ENCODE measurements at places on chromosomes 7 and 10.

- DNase-seq: no peak
Measured at GRCh38 chr7:106339513-106340246, 54.9 kb upstream of the NAMPT start.

- DNase-seq: no peak
Measured at GRCh38 chr10:87593702-87594101, 66.0 kb upstream of the PAPSS2 start.

GRCh38 chr10:63210611-63211196 is 77.6 kb downstream of the NRBF2 start:
- no peak for DNase-seq

DNA sequence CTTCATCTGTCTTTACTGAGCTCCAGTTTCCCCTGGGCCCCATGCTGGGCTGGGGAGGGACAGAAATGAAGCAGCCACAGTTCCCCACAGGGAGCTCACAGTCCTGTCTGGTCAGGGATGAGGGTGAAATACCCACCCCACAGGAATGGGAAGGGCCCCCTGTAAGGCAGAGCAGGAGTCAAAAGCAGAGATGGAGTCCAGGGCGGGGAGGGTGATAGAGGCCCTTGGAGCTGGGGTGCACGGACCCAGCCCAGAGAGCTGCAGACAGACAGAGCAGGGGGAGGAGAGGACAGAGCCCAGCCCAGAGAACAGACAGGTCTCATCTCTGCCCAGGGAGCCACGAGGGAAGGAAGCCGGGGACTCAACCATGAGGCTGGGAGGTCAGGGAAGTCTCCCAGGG is 34.9 kb upstream of the ZNF488 start:
- no peak for DNase-seq

- no peak for DNase-seq
Measured at GRCh38 chr10:124949543-124949942, 7.6 kb downstream of the ZRANB1 start.

DNA sequence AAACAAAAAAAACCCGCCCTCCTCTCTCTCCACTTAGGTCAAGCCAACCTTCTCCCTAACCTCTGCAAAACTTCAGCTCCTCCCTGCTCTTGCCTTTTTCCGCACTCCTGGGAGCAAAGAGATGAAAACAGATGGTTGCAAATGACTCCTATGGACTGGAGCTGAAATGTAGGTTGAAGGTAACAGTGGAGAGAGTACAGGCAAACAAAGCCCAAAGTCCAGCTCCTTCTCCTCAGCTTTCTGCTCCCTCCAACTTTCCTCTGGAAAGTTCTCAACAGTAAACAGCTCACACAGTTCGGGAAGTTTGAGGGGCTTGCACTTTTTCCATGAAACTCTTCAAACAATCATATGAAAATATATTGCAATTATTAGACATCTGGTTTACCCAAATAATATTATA is 90.3 kb downstream of the SLC37A3 start:
- no peak for DNase-seq

DNA sequence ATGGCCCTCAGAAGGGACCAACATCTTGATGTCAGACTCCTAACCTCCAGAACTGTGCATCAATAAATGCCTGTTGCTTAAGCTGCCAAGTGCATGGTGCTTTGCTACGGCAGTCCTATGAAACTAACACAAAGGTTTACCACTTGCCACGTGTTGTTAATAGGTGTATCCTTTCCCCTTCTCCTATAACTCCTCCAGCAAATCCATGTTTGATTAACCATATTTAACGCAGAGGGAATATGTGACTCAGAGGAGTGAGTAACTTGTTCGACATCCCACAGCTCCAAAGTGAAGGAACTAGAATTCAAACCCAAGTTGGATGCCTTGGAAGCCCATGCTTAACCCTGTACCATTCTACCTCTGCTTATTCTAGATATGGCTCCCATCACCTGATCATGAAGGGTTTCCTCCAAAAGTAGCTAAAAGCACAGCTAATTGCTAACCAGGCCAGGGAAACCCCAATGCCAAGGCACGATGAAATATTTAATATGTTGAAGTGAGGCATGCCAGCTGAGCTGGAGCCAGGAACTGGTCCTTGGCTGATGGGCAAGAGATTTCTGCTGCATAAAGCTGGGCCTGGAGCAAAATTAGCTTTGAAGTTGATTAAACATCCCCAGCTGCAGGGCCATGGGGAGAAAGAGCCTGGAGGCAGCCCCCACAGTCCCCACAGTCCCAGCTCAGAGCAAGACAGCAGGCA is 131.9 kb downstream of the C10orf90 start:
- DNase-seq: no peak

DNA sequence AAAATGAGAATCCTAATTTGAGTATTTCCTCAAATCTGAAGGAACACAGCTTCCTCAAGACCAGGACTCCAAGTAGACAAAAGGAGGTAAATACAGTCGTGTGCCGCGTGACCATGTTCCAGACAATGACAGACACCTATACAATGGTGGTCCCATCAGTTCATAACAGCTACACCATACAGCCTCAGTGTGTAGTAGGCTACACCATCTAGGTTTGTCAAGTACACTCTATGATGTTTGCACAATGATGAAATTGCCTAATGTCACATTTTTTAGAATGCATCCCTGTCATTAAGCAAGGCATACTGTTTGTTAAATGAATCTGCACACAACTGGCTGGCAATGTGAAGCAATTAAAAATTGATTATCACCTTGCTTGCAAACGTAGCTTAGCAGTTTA is 107.9 kb downstream of the PROSER2 start:
- DNase-seq: no peak

- no peak for DNase-seq
Measured at GRCh38 chr10:80861882-80862281, 324.2 kb downstream of the SH2D4B start.

- no peak for DNase-seq
Measured at GRCh38 chr10:78830976-78831375, 237.8 kb upstream of the ZMIZ1 start.

GRCh38 chr7:42236976-42237810 is at the start of gene GLI3:
TSS of gene GLI3 (minus strand) at chr7:42237209. CDS start at chr7:42223253, 13,956 bp downstream.
- DNase-seq: no peak

- no peak for DNase-seq
Measured at GRCh38 chr7:126750207-126750911, 502.4 kb downstream of the GRM8 start.

GRCh38 chr10:71314028-71314693 is 4.9 kb upstream of the SLC29A3 start:
- peak; percentile 21 for DNase-seq

- DNase-seq: no peak
Measured at GRCh38 chr7:46163246-46163645, 242.2 kb upstream of the IGFBP3 start.

- no peak for DNase-seq
Measured at GRCh38 chr10:3578159-3578558, 206.8 kb downstream of the KLF6 start.

DNA sequence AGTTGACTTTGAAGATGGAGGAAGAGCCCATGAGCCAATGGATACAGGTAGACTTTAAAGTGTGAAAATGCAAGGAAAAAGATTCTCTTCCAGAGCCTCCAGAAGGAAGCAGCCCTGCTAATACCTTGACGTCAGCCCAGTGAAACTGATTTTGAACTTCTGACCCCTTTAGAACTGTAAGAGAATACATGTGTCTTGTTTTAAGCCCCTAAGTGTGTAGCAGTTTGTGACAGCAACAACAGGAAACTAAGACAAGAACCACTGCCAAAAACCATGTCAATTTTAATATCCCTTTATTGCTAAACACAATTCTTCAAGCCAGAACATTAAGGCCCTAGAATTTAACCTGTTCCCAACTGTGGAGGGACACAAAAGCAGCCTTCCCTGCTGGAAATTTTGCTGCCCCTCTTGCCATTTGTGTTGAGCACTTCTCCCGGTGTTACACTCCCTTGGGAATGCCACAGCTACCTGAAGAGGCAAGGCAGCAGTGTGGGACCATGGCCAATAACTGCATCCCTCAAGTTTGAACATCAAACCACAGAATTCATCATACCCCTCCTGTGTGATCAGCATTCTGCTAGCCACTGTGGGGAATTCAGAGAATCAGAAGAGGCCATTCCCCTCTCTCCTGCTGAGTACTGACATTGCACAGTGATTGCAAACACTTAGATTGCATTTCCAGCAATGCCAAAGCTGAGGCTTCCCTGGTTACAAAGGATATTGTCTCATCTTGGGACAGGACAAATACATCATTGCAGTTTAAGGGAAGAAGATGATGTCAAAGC is 12.3 kb upstream of the CCDC172 start:
- DNase-seq: no peak

GRCh38 chr7:93843260-93843659 is 47.3 kb downstream of the TFPI2 start:
- no peak for DNase-seq

DNA sequence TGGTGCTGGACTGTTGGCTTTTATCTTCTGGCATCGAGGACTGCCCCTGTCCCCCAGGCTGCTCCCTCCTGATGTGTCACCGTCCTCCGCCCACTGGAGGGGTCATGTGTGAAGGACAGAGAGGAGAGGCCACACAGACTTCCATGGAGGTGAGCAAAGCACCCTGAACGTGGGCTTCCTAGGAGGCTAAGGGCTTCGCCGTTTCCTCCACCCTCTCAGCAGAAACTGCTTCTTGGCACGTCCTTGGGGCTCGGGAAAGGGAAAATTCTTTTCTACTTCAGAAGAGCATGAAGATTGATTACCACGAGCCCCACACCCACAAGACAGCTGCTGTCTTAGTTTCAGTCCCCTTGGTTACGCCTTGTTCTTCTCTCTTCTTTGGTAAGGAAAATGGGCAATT is 218.2 kb downstream of the CCDC3 start:
- DNase-seq: no peak

GRCh38 chr10:27621461-27621860 is 117.4 kb downstream of the RAB18 start:
- DNase-seq: no peak

DNA sequence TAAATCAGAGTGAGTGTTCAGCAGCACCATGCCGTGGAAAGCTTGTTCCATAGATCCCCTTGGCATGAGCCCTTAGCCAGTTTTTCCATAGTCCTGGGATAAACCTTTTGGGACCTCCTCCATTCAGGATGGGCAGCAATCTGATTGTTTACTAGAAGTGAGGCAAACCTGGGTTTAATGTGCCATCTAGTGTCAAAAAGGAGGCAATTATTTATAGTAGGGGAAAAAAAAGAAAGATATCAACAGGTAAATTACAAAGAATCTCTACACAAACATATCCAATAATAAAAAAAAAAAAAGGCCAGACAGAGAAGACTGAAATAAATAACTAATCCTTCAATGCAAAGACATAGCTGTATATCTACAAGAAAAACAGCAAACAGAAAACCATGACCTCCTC is 229.0 kb upstream of the STK17A start:
- DNase-seq: no peak

DNA sequence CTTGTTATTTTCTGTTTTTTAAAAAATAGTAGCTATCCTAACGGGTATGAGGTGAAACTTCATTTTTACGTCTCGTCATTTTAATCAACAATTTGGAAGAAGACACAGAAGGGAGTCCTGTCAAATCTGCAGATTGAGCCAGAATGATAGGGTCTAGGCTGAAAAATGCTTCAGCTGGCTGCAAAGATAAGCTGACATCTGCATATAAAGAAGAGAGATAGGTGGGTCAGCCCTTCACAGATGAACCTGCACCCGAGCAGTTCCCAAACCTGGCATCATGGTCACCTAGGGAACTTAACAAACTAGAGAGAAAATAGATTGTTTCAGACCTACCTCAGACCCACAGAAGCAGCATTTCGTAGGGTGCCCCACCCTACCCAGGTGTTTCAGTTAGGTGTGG is 35.2 kb upstream of the BMPR1A start:
- DNase-seq: no peak

- no peak for DNase-seq
Measured at GRCh38 chr7:94272821-94273583, 121.7 kb upstream of the COL1A2 start.

DNA sequence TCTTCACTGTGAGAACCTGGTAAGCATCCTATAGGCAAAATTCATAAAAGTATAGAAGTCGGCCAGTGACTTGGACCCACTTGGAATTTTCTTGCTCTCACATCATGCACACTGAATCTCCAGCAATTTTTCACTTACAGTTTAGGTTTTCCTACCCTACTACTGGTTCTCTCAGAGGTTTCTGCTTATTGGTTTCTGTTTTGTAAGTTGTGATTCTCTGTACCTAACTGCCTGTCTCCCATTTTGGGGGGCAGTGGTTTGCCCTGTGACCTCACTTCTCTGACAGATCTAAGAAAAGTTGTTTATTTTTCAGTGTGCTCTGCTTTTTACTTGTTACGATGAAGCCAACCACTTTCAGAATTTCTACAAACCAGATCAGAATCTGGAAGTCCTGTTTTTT is 158.1 kb downstream of the CFTR start:
- no peak for DNase-seq

GRCh38 chr7:41217306-41217705 is 485.6 kb downstream of the INHBA start:
- DNase-seq: no peak

GRCh38 chr7:45575501-45576248 is 1.5 kb downstream of the ADCY1 start:
- no peak for DNase-seq
